ENCODE measurements at places on chromosomes 16 and 17.
A peak's percentile ranks its signal among the peaks of the same experiment; 100 is the strongest.

GRCh38 chr17:37530420-37530819, 40.7 kb downstream of the DUSP14 start:
- DNase-seq = no peak

DNA sequence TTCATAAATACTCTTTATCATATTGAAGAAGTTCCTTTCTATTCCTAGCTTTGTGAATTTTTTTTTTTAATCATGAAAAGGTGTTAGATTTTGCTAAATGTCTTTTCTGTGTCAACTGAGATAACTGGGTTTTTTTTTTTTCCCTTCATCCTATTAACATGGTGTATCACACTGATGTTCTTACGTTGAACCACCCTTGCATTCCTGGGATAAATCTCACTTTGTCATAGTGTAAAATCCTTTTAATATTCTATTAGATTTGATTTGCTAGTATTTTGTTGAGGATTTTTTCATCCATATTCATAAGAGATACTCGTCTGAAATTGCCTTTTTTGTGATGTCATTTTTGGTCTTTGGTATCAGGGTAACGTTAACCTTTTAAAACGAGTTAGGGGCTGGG, 49.2 kb downstream of the CHCT1 start:
- DNase-seq = no peak

DNA sequence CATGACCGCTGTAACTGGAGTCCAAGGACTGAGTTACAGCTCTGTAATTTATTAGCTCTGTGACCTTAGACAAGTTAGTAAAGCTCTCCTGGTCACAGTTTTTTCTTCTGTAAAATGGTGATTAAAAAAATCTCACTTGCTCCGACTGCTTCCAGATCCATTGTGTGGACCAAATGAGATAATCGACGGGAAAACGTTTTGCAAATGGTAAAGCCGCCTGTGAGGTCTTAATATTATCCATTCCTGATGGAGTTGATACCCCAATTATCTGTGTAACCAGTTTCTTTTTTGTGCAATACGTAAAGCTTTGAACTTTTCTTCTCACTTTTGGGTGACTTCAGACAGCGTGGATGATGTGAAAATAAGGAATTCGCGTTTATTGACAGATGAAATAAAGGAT, 422.9 kb downstream of the UTP18 start:
- no peak for DNase-seq

- DNase-seq = no peak
Measured at GRCh38 chr16:88651989-88652761, 1.3 kb upstream of the CYBA start.

- no peak for DNase-seq
Measured at GRCh38 chr16:15961060-15961511, 11.7 kb downstream of the ABCC1 start.

- DNase-seq = no peak
Measured at GRCh38 chr17:8994319-8994718, 27.0 kb upstream of the NTN1 start.

GRCh38 chr17:37518826-37519225, 29.1 kb downstream of the DUSP14 start:
- DNase-seq = no peak

GRCh38 chr17:78132767-78133178, 2.2 kb downstream of the TMC8 start:
- DNase-seq = no peak

GRCh38 chr16:84332975-84333684, 35.2 kb upstream of the ATP2C2 start:
- DNase-seq = no peak

GRCh38 chr16:71484006-71484893, 4.9 kb downstream of the ZNF19 start:
- peak; percentile 17 for DNase-seq

DNA sequence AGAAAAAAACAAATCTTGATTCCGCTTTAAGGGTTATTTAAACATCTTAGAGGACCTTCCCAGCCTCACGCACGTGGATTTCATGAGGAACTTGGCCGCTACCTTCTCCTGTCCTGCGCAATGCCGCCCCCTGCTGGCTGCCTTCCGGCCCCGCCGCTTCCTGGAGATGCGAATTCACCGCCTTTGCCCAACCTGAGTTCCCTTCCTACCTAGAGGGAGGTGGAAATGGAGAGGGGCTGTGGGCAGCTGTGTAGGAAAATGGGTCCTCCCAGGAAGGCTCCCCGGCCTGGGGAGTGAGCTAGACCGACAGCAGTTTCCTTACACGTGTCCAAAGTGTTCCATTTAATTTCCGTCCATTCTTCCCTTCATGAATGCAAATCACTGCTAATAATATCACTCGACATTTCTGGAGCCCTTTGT, 1.0 kb upstream of the ABCC12 start:
- DNase-seq = peak; percentile 31

- no peak for DNase-seq
Measured at GRCh38 chr16:72769876-72770275, 278.1 kb downstream of the ZFHX3 start.

GRCh38 chr16:922051-922450, 48.7 kb downstream of the LMF1 start:
- DNase-seq = no peak

DNA sequence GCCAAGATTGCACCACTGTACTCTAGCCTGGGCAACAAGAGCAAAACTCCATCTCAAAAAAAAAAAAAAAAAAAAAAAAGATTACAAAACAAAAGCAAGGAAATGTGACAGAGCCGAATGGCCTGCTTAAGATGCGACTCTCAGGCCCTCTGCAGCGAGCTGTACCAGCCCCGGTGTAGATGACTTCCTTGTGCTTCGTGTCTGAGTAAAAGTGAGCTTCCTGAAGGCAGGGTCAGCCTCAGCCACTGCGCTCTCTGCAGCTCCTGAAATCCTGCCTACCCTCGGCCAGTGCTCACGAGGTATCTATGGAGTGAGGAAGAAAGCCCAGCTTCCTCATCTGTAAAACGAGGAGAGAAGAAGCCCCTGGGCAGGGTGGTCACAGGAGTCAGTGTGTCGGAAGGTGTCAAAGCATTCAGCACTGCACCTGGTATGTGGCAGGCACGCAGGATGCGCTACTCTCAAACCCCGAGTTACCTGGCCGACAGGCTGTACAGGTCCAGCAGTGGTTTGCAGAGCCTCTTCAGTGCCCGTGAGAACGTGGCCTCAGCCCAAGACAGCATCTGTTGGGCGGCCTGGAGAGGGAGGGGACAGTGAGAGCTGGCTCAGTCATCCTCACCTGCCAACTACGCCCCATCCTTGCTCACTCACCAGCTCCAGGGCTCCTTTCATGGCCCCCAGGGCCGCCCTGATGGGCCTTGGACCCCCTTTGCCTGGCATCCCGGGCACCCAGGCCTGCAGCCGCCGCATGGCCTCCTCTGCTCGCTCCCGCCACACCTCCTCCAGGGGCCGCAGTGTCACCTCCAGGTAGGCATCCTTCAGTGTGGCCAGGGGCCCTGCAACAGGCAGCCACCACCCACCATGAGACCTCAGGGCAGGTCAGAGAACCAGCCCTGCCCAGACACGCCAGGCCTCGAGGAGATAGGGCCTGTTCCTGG, 44.6 kb downstream of the RMI2 start:
- no peak for DNase-seq

- DNase-seq = no peak
Measured at GRCh38 chr16:12480286-12480685, 323.4 kb downstream of the CPPED1 start.

DNA sequence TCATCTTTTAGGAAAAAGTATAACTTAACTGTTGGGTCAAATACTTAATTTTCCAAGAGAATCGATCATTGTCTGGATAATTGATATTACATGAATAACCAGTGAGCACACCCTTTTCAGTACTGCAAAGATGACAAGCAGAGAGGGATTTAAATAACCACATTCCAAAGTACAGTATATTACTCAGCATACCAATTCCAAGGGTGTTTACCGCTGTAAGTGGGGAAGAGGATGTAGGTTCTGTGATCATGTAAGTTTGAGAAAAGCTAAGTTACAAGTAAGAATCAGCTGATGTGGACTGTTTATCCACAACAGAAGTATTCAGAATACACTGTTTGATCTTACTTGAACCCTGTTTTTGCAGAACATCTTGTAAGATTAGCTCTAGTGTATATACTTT, 6.1 kb downstream of the GDE1 start:
- DNase-seq = no peak

DNA sequence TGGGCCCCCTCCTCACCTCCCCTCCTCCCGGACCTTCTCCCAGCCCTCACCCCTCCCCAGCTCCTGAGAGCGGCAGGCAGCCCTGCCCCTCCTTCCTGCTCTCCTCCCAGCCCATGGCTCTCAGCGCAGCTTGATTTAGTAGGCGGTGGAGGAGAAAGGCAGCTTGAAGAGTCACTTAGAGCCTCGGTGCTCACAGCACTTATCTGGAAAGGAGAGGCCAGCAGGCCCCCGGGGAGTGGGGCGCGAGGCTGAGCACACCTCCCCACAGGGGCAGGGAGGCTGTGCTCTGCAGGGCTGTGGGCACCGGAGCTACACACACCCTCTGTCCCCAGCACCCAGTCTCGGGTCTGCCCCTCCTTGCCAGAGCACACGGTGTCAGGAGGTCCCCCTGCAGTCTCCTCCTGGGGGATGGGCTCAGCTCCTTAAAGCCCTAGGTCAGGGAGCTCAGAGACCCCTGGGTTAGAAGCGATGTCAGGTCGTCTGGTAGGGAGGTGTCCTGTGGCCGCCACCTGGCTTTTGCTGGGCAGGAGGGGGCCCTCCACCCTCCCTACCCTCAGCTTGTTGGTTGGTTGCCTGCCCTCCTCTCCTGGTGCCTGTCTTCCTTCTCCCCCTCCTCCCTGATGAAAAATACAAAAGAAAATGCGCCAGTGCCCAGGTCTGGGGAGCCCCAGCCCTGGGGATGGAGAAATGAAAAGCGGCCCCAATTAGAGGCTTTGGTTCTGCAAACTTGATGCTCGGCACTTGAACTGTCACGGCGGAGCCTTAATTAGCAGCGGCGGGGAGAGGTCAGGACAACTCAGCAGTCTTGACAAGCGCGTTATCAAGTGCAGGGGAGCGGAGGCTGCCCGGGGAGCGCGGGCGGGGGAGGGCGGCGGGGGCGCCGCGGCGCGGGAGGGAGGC, 151.1 kb upstream of the GSE1 start:
- no peak for DNase-seq

GRCh38 chr17:29905086-29905878, 24.7 kb downstream of the SSH2 start:
- DNase-seq = no peak

GRCh38 chr17:37177254-37177870, 198.4 kb upstream of the C17orf78 start:
- DNase-seq = no peak

- DNase-seq = no peak
Measured at GRCh38 chr17:8237175-8237574, 10.7 kb downstream of the CTC1 start.

Measured in esophagus squamous epithelium (tissue), 5 donors.